ENCODE measurements at places on chromosomes 6 and 20.

DNA sequence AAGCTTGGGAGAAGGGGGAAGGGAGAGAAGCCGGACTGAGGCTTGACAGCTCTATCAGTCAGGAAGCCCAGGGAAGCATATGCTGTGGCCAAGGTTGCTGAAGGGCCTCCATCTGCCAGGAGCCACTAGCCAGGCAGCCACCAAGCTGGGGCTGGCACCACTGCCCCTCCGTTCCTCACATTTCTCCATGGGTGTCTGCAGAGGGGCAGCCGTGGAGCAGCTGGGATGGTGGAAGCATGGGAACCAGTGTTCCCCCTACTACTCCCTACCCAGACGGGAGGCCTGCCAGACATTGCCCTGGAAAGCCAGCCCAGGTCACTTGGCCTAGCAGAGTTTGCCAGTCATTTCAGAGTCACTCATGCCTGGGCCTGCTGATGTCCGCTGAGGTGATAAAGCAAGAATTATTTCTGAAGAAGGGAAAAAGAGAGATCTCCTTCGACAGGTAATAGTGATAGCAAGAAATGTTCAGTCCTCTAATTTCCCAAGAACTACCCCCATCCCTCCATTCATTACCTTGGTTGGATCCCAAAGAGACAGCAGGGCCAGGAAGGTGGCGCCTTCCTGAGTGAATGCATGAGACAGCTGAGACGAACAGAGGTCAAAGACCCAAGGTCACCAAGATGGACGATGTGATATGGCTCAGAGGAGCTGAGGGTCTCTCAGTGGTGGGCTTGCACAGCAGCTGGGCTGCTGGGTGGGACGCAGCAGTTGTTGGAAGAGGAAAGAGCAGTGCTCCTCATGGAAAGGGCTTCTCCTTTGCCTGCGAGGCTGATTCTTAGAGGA, 21.9 kb downstream of the SNPH start:
- DNase-seq: no peak

DNA sequence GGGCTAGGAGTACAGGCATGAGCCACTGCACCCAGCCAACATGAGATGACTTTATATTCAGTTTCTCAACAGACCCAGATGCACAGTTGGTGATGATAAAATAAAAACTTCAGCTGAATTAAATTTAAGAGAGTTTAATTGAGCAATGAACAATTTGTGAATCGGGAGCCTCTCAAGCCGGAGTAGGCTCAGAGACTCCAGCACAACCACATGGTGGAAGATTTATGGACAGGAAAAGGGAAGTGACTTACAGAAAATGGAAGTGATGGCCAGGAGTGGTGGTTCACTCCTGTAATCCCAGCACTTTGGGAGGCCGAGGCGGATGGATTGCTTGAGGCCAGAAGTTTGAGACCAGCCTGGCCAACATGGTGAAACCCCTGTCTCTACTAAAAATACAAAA, 10.4 kb upstream of the BCAS4 start:
- DNase-seq: no peak

DNA sequence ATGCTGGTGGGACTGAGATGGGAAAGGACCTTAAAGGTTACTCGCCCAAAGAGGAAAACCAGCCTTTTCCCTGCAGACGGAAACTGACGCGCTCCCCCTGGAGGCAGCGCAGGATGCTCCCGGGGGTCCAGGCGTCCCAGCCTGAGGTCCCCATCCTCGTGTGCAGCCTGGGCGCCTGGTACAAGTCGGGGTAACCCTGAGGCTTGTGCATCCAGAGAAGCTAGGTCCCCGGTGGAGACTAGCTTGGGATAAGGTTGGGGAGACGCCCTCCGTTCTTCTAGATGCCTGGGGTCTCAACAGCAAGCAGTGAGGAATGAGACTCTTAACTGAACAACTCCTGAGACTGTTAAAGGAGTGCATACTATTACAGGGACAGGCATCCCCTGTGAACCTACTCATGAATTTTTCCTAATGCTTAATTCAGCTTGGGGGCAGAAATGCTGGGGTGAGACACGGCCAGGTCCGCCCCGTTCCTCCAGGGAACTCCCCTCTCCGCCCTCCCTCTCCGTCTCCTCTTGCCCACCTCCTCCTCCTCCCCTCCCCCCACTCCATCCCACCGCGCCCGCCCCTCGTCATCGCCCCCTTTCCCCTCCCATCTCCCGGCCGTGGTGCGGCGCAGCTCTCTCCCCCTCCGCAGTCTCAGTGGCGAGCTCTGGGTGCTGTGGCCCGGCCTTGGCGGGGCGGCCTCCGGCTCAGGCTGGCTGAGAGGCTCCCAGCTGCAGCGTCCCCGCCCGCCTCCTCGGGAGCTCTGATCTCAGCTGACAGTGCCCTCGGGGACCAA, at the start of gene PRSS35:
Gene PRSS35 (plus strand): TSS at position 634 of the 781 bp plus-strand sequence. CDS start 10,908 bp downstream, outside the sequence.
- no peak for DNase-seq

GRCh38 chr6:43716099-43716498, 28.5 kb upstream of the MRPS18A start:
- no peak for DNase-seq

- DNase-seq: no peak
Measured at GRCh38 chr6:75546381-75546780, 52.8 kb upstream of the FILIP1 start.

- peak; percentile 38 for DNase-seq
Measured at GRCh38 chr20:58209652-58210397, 18.6 kb downstream of the ANKRD60 start.

DNA sequence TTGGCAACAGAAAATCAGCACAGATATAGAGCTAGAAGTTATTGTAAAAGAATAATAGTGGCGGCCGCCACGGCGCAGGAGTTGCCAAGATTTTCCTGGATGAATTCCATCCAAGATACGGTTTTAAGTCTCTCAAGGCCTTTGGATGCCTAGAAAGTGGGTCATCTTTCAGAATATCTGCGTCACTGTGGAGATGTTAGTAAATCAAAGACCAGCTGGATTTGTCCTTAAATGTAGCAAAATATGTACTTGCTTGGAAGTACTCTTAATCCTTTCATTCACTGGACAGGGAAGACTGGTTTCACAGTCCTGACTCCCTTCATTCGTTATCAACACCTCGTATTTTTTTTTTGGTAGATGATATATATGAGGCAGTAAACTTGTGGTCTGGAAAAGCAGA, 83.0 kb downstream of the SLC22A3 start:
- DNase-seq: no peak

DNA sequence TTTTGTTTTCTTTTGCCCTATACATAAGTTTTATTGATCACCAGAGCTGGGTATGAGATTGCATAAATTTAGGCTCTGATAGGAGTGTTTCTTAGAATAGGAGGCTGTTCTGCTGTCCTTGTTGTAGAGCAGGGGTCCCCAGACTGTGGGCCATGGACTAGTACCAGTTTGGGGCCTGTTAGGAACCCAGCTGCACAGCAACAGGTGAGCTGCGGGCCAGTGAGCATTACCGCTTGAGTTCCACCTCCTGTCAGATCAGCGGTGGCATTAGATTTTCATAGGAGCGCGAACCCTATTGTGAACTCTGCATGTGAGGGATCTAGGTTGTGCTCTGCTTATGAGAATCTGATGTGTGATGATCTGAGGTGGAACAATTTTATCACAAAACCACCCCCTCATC, 26.2 kb downstream of the PHF3 start:
- DNase-seq: no peak

DNA sequence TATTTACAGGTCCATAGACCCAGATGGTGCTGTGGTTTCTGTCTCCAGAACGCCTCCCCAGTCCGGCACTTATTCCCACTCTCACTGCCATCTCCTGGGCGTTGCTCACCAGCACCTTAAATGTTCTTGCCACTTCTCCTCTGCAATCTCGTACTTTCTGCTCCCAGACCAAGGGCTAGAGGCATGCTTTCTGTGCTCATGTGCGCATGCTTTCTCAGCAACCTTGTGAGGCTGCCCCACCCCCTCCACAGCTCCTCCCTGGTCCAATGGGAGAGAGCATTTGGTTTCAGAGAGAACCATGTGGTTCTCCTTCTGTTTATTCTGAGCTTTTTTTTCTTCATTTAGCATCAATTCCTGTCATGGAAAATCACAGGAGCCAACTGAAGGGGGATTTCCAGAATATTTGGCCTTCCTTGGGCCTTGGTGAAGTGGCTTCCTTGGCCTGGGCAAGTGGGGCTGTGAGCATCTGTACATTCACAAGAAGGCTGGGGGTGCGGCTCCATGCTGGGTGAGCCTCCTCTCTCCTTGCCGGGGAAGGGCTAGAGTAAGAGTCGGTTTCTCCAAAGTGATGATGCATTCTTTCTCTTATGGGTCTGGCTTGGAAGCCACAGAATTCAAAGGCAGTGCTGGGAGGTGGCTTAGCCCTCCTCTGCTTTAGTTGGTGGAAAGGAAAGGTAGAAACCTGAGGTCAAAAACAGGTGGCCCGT, 66.6 kb downstream of the PHACTR3 start:
- no peak for DNase-seq

- no peak for DNase-seq
Measured at GRCh38 chr6:134296762-134297161, 21.1 kb downstream of the SGK1 start.

- no peak for DNase-seq
Measured at GRCh38 chr6:17714879-17715851, 8.4 kb upstream of the NUP153 start.

DNA sequence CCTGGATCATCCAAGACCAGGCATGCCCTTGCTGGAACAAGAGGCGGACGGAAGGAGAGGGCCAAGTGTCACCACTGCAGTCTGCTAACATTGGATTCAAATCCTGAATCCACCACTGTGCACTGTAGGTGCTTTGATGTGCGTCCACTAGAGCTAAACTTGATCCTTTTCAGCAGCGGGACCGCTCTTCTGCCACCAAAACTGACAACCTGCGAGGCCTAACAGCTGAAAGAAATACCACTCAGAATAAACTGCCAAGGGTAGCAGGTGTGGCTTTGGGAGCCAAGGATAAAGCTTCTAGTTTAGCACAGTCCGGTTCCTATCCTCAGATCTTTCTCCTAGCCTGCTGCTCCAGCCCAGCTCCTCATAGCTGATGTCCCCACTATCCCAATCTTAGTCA, 108.0 kb downstream of the ATXN1 start:
- DNase-seq: no peak

DNA sequence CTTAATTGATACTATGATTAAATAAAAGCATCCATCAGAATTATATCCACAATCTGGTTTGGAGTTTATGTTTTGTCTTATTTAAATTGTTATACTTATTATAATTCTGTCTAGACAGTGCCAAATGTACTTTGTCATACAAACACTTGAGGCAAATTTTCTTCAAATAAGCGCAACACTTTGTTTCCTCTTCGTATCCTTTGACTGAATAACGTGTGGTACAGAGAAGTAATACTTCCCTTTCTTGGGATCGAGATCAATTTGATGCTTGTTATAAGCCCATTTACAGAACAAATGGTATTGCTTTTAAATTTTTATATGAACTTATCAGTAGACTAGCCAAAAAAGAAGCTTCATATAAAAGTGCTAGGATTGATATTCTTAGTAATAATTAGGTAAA, 111.0 kb downstream of the ATG5 start:
- no peak for DNase-seq

DNA sequence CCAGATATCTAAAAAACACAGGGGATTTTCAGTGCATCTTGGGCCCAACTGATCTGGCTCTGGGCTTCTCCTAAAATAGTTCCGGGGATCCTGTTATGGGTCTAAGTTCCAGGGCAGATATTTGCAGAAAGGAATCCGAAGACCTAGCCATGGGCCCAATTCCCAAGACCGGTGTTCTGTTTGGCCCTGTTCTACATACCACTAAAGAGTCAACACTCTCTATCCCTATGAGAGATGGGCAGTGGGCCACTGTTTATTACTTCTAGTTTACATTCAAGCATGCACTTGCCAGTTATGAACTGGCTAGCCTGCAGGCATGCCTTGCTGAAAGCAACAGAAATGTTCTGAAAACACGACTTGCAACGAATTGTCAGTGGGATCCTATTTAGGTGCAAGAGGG, 87.4 kb upstream of the PLCB4 start:
- DNase-seq: no peak

GRCh38 chr20:50918403-50918802, 12.8 kb downstream of the ADNP start:
- no peak for DNase-seq

DNA sequence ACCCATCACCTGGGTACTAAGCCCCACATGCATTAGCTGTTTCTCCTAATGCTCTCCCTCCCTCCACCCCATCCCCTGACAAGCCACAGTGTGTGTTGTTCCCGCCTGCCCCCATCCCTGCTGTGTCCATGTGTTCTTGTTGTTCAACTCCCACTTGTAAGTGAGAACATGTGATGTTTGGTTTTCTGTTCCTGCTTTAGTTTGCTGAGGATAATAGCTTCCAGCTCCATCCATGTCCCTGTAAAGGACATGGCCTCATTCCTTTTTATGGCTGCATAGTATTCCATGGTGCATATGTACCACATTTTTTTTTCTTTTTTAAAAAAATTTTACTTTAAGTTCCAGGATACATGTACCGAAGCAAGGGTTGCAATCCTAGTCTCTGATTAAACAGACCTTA, 76.7 kb downstream of the RNF217 start:
- no peak for DNase-seq

DNA sequence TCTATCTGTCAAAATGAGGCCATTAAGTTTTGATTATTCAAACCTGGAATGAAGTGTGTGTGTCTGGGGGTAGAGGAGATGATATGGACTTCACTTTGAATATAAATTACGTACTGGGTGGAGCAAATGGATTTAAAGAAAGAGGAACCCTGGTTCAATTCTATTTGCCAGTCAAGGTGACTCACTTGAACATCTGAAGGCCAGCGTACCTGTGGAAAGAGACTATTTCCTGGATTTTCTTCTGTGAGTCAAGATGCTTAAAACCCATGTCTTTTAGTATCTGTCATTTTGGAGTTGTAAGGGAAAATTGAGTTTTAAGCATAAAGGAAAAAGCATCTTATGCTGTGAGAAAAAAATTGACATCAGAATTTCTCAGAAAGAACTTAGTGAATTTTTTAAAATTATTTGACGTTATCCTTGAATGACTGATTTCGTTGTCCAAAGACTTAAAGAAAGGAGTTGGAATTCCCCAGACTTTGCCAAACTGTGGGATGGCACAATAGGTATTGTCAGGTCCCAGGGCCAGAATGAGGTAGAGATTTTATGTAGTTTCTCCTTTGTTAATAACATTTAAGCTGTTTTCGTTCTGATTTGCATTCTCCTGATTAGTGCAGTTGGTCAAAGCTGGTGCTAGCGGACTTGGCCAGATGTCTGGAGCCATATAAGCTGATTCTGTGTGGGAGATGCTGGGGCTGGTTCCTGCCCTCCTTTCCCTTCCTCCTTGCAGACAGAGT, 2.4 kb upstream of the PPP1R14C start:
- no peak for DNase-seq

- no peak for DNase-seq
Measured at GRCh38 chr20:21355981-21356380, 41.3 kb downstream of the NKX2-4 start.

- DNase-seq: no peak
Measured at GRCh38 chr20:43761386-43762340, 34.9 kb upstream of the GTSF1L start.

DNA sequence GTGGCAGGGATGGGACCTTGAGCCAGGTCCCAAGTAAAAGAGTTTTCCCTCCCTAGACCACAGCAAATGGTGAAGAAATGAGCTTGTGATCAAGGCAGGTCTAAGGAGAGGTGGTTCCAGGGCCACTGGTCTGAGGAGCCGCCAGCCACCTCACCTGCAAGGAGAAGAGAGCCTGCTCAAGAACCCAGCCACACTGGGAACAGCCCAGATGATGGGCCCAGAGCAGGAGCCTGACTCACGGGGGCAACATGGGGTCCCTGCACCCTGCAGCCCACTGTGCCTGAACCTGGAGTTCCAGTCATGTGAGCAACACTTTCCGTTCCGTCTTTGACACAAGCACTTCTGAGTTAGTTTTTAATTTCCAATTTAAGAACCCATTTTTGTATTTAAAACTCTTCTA, 204.5 kb upstream of the CDH4 start:
- DNase-seq: no peak
